ENCODE measurements at places on chromosomes 11 and 22. TPM values are rescaled to one million over a fixed set of nuclear protein-coding genes. Genes with fewer than 3 reads are reported as not detected.

The CNGA4 gene
- total RNA-seq = not detected

DNA sequence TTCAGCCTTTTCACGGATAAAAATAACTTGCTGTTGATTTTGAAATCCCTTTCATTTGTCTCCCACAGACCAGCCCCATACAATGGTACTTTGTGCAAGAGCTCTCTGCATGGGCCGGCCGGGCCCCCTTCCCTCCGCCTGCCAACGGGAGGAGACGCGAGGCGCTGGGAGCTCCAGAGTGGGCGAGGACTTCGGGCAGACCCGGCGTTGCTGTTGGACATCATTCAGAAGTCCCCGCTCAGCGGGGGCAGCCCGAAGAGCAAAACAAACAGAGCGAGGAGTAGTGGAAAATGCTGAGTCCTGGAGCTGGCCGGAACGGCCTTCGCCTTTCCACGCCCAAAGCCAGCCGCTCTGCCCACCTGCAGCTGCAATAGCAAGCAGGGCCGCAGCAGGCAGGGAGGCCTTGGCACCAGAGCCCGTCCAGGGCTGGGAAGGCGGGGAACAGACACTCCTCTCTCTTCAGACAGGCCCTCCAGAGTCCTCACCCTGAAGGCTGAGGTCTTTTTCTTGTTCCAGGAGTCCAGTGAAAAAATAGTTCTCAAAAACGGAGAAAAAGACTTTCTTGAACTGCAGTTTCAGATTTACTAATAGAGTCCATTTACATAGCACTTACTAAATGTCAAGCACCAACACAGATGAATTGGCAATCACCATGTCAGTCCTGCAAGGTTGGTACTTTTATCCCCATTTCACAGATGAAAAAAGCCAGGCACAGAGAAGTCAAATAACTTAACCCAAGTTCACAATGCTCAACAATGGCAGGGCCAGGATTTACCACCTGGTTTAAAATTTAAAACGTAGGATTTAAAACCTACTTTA lies 135.5 kb downstream of the ETS1 start:
- H3K4me3 ChIP-seq = no peak overlapping the region
- no peaks in the 10 kb centered on the region for H3K27me3 ChIP-seq
- H3K36me3 ChIP-seq = no peaks in the 10 kb centered on the region
- no peak overlapping the region for H3K27ac ChIP-seq
- H3K4me1 ChIP-seq = no peaks in the 10 kb centered on the region
- DNase-seq = peak; percentile 34

DNA sequence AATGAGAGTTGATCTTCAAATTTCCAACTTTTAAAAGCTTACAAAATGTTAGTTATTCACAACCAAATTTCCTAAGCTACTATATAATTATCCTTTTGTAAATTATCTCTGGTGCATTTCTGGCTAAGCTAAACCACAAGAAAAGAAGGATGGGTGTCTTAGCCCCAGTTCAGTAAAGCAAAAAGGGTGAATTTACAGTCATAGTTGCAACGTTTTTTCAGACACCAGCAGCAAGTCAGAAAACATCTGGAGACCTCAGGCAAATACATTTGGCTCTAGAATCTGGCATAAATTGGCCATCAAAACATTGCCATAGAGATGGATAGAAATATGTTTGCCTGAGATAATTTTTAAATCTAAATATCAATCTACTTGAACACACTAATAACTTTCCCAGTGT lies 257.0 kb downstream of the GUCY1A2 start:
- no peak overlapping the region for H3K27ac ChIP-seq
- no peaks in the 10 kb centered on the region for H3K36me3 ChIP-seq

- no peaks in the 10 kb centered on the region for H3K4me1 ChIP-seq
- H3K27me3 ChIP-seq = no peaks in the 10 kb centered on the region
- H3K27ac ChIP-seq = no peak overlapping the region
- no peak for DNase-seq
- H3K36me3 ChIP-seq = no peaks in the 10 kb centered on the region
- no peak overlapping the region for H3K4me3 ChIP-seq
Measured at GRCh38 chr11:21501245-21501644, 691.6 kb upstream of the ANO5 start.
